ENCODE measurements at places on chromosomes 7 and 10. TPM values are rescaled to one million over a fixed set of nuclear protein-coding genes. Genes with fewer than 3 reads are reported as not detected.

FOXI2 gene
- total RNA-seq, result not detected

- no peak overlapping the region for H3K4me3 ChIP-seq
- no peak overlapping the region for H3K27ac ChIP-seq
- peaks cover 3% of the 10 kb centered on the region for H3K36me3 ChIP-seq
- H3K4me1 ChIP-seq, result peaks cover 11% of the 10 kb centered on the region
- no peaks in the 10 kb centered on the region for H3K27me3 ChIP-seq
These were observed 24.6 kb downstream of the SLK start for GRCh38 chr10:103991393-103992128.

- no peak overlapping the region for H3K27ac ChIP-seq
- H3K27me3 ChIP-seq, result no peaks in the 10 kb centered on the region
- H3K4me1 ChIP-seq, result no peaks in the 10 kb centered on the region
- no peaks in the 10 kb centered on the region for H3K36me3 ChIP-seq
These were observed 224.0 kb upstream of the PLXDC2 start for GRCh38 chr10:19592276-19592675.

- H3K27ac ChIP-seq, result no peak overlapping the region
- H3K4me1 ChIP-seq, result no peaks in the 10 kb centered on the region
- H3K4me3 ChIP-seq, result no peak overlapping the region
- H3K36me3 ChIP-seq, result no peaks in the 10 kb centered on the region
These were observed 86.4 kb downstream of the ADAM12 start for GRCh38 chr10:126301701-126302475.

- no peak overlapping the region for H3K27ac ChIP-seq
- no peaks in the 10 kb centered on the region for H3K27me3 ChIP-seq
- peaks cover 18% of the 10 kb centered on the region for H3K4me1 ChIP-seq
- no peaks in the 10 kb centered on the region for H3K36me3 ChIP-seq
These were observed 119.6 kb downstream of the PRKAG2 start for GRCh38 chr7:151757274-151757673.

DNA sequence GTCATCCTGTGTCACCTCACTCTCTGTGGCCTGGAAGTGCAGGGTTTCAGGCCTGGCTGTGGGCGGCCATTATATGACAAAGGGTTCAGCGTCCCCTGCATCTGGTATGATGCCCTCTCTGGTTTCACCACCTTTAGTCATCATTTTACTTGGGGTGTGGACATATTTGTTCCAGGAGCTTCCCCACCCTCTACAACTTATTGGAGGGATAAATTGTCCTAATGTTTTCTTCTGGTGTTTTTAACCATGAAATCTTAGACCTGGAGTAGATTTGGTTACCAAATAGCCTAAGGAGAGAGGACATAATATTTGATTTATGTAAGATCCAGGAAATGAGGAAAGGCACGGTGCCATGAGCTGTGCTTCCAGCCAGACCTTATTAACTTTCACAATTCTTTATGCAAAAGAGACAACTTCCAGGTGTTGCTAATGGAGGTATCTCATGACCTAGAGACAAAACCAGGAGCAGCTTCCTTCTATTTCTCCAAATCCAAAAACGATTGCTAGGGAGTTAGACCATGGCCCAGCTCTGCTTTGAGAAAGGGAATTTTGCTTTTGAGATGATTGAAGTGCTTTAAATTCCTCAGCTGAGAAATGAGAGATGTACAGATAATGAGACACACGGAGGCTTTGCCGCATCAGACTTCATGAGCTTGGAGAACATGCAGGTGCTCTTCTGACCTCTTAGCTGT, 20.9 kb downstream of the WBP1L start:
- H3K27ac ChIP-seq, result no peak overlapping the region
- H3K27me3 ChIP-seq, result no peaks in the 10 kb centered on the region
- peaks cover 9% of the 10 kb centered on the region for H3K4me1 ChIP-seq
- no peak overlapping the region for H3K4me3 ChIP-seq
- H3K36me3 ChIP-seq, result no peaks in the 10 kb centered on the region

All from endothelial cell of umbilical vein (primary cell).